ENCODE measurements at places on chromosomes 5 and 9.

- DNase-seq = no peak
Measured at GRCh38 chr9:83669067-83669466, 38.7 kb downstream of the UBQLN1 start.

DNA sequence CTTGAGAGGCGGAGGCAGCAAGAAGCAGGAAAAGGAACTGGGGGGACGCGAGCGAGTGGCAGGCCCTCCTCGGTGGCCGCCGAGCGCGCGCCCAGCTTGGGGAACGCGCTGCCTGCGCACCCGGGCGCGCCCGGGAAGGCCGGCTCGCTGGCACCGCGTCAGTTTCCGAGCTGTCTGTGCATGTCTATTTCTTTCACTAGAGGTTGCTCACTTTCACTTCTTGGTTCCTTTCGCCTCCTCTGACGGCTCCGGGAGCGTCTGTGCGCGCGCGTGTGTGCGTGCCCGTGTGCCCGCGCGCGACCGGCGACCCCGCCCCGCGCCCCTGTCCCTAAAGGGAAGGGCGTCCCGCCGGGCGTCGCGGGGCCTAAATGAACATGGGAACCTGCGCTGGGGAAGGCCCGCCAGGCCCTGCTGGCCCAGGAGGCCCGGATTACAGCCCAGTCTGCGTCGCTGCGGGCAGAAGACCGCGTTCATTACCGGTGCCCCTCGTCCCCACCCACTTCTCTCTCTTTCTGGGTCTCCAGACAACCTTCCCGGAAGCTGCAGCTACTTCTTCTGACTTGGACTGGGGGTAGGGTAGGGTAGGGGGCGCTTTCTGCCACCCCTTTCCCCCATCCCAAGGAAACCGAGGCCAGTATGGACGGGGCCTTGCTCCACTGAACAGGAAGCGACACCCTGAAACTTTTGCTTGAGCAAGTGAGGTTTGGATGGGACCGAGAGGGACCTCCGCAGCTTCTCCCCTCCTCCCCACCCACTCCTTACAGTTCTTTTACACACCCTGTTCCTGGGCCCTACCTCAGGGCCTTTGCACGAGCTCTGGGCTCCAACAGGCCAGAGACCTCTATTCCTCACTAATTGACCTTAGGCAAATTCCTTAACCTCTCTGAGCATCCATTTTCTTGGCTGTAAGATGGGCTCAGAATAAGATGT lies 205.8 kb upstream of the IER5L start:
- no peak for DNase-seq

GRCh38 chr5:119347991-119348390 lies 7.8 kb upstream of the TNFAIP8 start:
- DNase-seq = no peak

DNA sequence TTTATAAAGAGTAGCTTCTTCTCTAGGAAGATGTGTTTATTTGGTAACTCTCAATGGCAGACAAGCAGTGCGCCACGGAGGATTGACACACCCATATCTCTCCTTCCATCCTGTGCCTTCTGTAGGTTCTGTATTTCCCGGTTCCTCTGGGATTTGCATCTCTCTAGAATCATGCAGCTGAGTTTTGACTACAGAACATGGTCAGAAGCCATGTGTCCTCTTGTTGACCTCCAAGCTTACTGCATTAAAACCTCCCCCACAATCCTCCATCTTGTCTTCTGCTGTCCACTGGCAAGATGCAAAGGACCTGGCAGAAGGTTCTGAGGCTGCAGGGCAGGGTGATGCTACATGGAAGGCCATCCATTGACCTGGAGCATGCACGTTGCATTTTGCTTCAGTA lies 482.0 kb downstream of the DMRT2 start:
- no peak for DNase-seq
